ENCODE measurements at places on chromosomes 7 and 10.
A peak's percentile ranks its signal among the peaks of the same experiment; 100 is the strongest.

GRCh38 chr7:76509931-76510877 lies at the start of gene UPK3B:
TSS of gene UPK3B (plus strand) at chr7:76510552. CDS start at chr7:76510653, 101 bp downstream.
- DNase-seq = no peak

- no peak for DNase-seq
These were observed 90.8 kb downstream of the ELAPOR2 start for GRCh38 chr7:86968618-86969017.

DNA sequence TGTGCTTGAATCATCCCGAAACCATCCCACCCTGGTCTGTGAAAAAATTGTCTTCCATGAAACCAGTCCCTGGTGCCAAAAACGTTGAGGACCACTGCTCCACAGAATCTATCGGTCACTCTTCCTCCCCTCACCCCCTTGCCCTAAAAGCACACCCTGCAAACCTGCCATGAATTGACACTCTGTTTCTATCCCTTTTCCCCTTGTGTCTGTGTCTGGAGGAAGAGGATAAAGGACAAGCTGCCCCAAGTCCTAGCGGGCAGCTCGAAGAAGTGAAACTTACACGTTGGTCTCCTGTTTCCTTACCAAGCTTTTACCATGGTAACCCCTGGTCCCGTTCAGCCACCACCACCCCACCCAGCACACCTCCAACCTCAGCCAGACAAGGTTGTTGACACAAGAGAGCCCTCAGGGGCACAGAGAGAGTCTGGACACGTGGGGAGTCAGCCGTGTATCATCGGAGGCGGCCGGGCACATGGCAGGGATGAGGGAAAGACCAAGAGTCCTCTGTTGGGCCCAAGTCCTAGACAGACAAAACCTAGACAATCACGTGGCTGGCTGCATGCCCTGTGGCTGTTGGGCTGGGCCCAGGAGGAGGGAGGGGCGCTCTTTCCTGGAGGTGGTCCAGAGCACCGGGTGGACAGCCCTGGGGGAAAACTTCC lies 784 bp upstream of the SERPINE1 start:
- DNase-seq = no peak

- no peak for DNase-seq
These were observed 3.8 kb downstream of the WDR91 start for GRCh38 chr7:135207406-135208101.

GRCh38 chr10:77773631-77774426 lies 136.2 kb upstream of the KCNMA1 start:
- no peak for DNase-seq

DNA sequence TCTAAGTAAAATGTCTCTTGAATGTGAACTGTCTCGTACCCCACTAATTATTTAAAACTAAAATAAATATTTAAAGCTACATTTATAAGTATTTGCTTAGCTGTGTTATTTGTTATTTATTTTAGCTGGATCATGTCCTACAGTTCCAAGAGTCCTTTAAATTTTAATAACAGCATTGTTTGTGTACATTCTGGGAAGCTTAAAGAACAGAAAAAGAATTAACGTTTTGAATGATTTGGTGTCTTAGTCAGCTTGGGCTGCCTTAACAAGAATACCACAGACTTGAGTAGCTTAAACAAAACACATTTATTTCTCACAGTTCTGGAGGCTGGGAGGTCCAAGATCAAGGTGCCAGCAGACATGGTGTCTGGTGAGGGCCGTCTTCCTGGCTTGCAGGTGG lies 107.4 kb downstream of the ITIH5 start:
- DNase-seq = no peak

DNA sequence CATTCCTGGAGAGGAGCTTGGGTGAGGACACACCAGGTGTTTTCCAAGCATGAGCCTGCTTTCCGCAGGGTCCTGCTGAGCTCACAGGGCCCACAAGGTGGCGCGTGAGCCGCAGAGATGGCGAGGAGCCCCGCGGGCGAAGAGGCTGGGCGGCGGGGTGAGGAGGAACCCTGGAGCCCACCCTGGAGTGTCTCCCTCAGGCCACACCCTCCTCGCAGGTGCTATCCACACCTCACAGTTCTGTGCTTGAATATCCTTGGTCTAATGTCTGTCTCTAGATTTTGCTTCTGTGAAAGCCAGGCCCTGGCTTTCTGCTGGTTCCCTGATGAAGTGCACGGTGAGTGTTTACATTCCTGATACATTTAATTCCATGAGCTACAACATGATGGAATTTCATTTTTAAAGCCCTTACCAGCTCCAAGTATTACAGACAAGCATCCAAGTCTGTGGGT lies 433.6 kb downstream of the ACTR3B start:
- no peak for DNase-seq

- DNase-seq = no peak
These were observed 159.1 kb downstream of the SEC23IP start for GRCh38 chr10:120051671-120052070.

DNA sequence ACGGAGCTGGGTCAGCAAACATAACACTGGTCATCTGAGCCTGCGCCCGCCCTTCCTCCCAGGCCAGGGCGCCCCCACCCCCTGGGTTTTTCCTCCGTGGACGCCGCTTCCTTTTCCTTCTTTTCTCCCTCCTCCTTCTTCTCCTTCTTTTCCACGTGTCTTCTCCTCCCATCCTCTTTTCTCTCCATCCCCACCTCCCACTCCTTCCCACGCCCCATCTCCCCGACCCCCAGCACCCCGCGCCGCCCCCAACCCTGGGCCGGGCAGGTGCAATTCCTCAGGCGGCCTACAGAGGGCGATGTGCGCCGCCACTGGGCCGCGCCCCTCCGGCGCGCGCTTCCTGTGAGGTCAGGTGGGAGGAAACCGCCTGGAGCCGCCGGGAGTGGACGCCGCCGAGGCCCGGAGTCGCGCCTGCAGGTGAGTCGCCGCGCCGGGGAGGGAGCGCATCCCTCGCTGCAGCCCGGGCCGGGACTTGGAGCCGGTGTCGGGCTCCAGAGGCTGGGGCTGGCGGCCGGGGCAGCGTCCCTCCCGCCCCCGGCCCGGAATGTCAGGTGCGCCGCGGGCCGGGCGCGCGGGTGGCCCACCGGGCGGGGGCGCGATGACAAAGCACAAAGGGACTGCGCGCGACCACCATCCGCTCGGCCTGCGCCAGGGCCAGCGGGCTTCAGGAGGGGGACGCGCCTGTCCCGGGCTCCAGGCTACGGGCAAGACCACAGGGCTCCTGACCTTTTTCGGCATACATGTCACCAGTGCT lies at the start of gene FAM241B:
FAM241B (plus strand) TSS at position 351 of the 754 bp plus-strand sequence. CDS start 1,497 bp downstream, outside the sequence.
- DNase-seq = peak; percentile 80

- no peak for DNase-seq
These were observed 47.1 kb downstream of the NT5C2 start for GRCh38 chr10:103145860-103146466.

- no peak for DNase-seq
These were observed 22.3 kb upstream of the TMEM26 start for GRCh38 chr10:61475449-61475873.

GRCh38 chr10:128833671-128834070 lies 633.4 kb upstream of the MGMT start:
- no peak for DNase-seq

- DNase-seq = no peak
These were observed 13.3 kb downstream of the LAT2 start for GRCh38 chr7:74222851-74223710.

GRCh38 chr10:72173619-72174296 lies 42.1 kb upstream of the ANAPC16 start:
- DNase-seq = no peak

- no peak for DNase-seq
These were observed 86.6 kb upstream of the ZNF92 start for GRCh38 chr7:65287023-65287422.

GRCh38 chr7:158446706-158447105 lies 140.9 kb downstream of the PTPRN2 start:
- no peak for DNase-seq

- DNase-seq = no peak
These were observed 29.1 kb upstream of the CABCOCO1 start for GRCh38 chr10:61633665-61634064.

DNA sequence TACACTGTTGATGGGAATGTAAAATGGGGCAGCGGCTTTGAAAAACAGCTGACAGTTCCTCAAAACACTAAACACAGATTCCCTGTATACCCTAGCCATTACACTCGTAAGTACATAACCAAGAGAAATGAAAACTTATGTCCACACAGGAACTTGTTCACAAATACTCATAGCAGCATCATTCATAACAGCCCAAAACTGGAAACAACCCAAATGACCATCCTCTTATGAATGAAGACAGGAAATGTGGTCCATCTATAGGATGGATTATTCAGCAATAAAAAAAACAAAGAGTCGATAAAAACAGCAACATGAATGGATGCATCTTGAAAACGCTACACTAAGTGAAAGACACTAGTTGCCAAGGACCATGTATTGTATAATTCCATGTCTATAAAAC lies 23.7 kb downstream of the NMT2 start:
- DNase-seq = no peak

GRCh38 chr7:104962781-104963180 lies 51.2 kb upstream of the KMT2E start:
- DNase-seq = no peak

DNA sequence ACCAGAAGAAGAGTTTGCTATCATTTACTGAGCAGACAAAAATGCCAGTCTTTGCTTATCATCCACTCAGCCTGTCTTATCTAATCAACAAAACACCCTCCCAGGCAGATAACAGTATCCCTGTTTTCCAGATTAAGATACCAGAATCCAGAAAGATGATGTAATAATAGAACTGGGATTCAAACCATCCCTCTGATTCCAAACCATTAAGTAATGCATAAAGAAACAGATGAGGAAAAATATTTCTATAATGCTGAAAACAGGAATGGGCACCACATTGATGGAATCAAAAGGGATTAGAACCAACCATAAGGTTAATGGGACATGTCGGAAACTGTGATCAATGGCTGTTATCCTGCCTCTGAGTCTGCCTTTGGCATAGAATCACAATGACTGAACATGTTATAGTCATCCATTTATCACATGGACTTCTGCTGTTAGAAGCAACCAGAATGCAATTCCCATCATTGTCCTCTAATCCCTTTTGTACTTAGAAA lies 92.1 kb upstream of the RSU1 start:
- no peak for DNase-seq

- no peak for DNase-seq
These were observed 202.4 kb downstream of the ADAM12 start for GRCh38 chr10:126185676-126186447.

DNA sequence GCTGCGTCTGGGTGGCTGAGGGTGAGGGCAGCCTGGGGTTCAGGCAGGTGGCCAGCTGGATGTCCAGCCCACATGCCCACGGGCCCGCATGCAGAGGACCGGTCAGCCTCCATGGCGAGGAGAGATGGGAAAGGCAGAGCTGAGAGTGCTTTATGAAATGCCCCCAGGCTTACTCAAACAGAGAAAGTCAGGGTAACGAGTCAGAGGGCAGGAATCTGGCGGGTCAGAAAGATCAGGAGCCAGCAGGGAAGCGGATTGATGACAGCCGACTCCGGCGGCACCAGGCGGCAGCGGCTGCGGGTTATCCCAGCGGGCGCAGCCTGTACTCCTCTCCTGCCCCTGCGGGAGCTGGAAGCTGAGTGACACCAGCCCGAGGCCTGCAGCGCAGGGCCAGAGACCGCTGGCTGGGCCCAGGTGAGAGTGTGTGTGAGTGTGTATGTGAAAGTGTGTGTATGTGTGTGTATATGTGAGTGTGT lies 13.4 kb downstream of the SLC13A4 start:
- no peak for DNase-seq

DNA sequence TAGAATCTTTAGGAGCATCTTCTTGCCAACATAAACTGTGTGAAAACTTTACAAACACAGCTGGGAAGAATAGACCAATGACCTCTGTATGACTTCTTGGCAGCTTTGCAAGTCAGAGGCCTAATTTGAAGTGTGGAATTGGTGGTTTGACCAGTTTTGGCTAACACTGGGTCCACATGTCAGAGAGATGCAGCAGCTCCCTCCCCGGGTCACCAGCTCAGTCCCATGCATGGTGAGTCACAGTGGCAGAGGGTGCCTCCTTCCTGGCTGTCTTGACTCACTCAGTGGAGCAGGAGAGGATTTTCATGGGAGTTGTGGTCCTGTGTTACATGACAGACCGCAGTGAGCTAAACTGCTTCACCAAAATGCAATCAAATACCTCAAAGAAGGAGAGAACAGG lies 8.2 kb upstream of the STARD3NL start:
- no peak for DNase-seq

- no peak for DNase-seq
These were observed 186.7 kb downstream of the PCLO start for GRCh38 chr7:82975811-82976468.

DNA sequence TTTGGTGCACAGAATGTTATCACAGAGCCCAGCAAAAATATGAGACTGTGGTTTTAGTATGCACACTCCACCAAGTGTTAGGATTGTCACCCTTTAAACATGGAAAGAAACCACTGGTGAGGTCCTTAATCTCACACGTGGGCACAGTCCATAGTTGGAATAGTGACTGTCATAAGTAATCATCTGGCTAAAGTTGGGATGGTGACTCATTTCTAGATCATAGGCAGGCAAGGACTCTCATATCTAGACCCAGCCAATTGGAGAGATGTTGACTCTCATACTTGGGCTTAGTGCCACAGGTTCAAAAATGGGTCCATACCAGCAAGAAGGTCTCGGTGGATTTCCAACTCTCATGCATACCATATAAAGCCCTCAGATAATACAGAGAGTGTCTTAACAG lies 39.6 kb upstream of the ZNF680 start:
- DNase-seq = no peak
